CD4-positive, alpha-beta T cell (primary cell): ENCODE measurements at places on chromosomes 2 and 18.

- DNase-seq = no peak
Measured at GRCh38 chr18:685438-685837, 27.0 kb downstream of the ENOSF1 start.

DNA sequence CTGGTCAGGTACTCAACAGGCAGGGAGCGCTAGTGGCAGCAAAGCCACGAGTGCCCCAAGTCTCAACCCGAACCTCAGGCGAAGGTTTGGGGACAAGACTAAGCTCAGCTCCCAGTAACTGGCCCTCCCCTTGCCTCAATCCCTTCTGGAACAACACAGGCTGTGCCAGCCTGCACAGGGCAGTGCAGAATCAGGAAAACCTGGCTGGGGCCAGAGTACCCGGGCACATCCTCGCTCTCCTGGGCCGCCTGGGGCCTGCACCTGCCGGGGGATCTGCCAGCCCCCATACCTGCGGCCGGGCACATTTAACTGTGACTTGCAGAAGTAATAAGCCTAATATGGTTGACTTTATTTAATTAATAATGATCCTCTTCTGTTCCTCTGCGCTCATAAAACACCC lies 60.6 kb downstream of the GBX2 start:
- DNase-seq = no peak

DNA sequence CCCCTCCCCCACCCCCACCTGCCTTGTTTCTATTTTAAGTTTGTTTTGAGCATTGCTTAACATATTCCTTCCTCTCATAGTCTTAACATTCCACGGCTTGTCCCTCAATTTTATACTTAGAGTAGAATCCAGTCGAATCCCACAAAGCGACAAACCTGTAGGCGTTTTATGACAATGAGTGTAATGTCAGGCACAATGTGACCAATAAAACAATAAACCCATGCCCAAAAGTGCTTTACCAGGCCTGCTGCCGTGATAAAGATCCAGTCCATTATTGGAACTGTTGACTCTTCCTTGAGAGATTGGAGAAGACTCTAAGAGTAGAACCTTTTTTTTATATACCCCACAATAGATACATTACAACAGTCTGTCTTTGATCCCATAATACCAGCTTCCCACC lies 6.2 kb upstream of the MRO start:
- DNase-seq = no peak

- DNase-seq = no peak
Measured at GRCh38 chr2:74507926-74508520, 528 bp upstream of the PCGF1 start.

GRCh38 chr2:175834477-175834876 lies 167.6 kb downstream of the LNPK start:
- no peak for DNase-seq

DNA sequence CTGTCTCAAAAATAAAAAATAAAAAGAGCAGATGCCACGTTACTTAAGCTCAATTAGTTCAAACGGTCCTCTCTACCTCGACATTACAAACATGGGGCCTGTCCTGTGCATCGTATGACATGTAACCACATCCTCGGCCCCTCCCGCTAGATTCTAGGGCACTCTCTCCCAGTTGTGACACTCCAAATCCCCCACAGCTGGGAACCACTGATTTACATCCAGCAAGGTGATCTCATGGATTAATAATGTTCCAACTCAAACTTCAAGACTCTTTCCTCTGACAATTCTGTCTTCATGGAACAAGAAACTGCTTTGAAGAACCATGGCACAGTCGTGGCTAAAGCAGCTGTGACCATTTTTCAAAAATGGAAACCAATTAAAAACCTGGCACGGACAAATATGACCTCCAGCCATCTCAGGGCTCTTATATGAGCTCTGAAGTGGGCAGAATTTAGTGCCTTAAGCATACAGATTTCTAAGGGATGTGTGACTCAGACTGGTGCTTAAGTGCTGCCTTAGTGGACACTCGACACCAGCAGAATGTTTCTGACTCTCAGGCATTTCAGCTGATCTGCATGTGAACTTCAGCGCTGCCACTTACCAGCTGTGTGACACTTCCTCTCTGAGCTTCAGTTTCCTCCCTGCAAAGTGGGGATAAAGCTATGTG lies 31.7 kb upstream of the ASAP2 start:
- DNase-seq = no peak

DNA sequence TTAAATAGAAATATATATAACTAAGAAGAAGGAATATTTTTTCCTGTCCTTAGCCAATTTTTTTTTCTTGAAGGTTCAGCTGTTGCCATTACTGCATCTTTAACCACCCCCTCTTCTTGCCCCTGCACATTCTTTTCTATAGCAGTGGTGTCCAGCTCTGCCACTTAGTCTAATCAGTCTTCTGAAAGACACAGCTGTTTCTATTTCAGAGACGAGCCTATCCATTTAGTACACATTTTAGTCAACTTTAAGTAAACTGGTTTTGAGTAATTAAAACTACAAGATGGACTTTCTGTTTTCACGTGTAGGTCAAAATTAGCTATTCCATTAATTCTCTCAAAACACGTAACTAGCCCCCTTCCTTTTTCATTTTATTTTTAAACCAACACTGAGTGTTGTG lies 21.0 kb downstream of the SPOPL start:
- DNase-seq = no peak

GRCh38 chr2:45595721-45596435 lies 15.2 kb downstream of the SRBD1 start:
- no peak for DNase-seq

- no peak for DNase-seq
Measured at GRCh38 chr2:39068299-39069135, 52.3 kb downstream of the SOS1 start.
